Stimulated activated CD4-positive, alpha-beta T cell treated with anti-CD3 and anti-CD28 coated beads, Interleukin-1b, Interleukin-23, amount 100 ng/mL, for 1 hour (primary cell): ENCODE measurements at places on chromosomes 7 and 10.

- no peak for DNase-seq
Observed at GRCh38 chr10:122102869-122103525, 114.0 kb downstream of the TACC2 start.

GRCh38 chr7:45525057-45525456 lies 49.1 kb upstream of the ADCY1 start:
- DNase-seq: no peak

DNA sequence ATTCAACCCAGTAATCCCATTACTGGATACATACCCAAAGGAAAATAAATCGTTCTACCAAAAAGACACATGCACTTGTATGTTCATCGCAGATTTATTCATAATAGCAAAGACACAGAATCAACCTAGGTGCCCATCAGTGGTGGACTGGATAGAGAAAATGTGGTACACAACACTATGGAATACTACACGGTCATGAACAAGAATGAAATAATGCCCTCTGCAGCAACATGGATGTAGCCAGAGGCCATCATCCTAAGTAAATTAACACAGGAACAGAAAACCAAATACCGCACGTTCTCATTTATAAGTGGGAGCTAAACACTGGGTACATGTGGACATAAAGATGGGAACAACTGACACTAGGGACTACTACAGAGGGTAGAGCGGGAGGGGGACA lies 120.4 kb downstream of the MICU1 start:
- no peak for DNase-seq

DNA sequence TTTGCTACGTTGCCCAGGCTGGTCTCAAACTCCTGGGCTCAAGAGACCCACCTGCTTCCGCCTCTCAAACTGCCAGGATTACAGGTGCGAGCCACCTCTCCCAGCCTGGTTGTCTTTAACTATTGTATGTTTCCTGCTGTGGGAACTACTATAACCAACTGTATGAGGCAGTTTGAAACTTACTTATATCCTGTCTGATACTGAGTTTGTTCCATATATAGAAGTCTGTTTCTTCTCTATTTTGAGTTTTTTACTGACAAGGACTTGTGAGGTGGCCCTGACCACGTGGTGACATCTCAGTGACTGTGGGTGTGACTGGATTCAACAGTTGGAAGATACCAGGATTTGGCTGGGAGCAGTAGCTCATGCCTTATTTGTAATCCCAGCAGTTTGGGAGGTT lies 14.2 kb downstream of the FBH1 start:
- DNase-seq: no peak

GRCh38 chr10:228366-228765 lies 93.1 kb downstream of the ZMYND11 start:
- DNase-seq: no peak

GRCh38 chr7:100407285-100408180 lies 21.0 kb downstream of the ZCWPW1 start:
- no peak for DNase-seq

- no peak for DNase-seq
Observed at GRCh38 chr10:78936412-78937342, 132.1 kb upstream of the ZMIZ1 start.
